ENCODE measurements at places on chromosomes 11 and 22.

DNA sequence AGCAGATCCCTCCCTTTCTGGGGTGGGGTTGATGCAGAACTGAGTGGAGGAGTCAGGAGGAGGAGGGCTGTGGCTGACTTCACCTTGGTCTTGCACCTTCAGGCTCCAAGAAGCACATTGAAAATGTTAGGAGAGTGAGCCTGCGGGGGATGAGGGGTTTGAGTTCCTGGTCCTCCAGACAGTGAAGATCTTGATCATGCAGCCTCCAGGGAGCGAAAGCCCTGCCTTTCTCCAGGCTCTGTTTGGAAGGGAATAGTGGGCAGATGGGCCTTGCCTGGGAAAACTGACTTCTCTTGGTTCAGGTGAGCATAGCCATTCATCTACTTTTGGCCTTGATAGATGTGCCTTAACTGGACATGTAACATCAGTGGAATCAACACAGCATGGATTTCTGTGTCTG lies 267.6 kb upstream of the B3GAT1 start:
- DNase-seq, result no peak

DNA sequence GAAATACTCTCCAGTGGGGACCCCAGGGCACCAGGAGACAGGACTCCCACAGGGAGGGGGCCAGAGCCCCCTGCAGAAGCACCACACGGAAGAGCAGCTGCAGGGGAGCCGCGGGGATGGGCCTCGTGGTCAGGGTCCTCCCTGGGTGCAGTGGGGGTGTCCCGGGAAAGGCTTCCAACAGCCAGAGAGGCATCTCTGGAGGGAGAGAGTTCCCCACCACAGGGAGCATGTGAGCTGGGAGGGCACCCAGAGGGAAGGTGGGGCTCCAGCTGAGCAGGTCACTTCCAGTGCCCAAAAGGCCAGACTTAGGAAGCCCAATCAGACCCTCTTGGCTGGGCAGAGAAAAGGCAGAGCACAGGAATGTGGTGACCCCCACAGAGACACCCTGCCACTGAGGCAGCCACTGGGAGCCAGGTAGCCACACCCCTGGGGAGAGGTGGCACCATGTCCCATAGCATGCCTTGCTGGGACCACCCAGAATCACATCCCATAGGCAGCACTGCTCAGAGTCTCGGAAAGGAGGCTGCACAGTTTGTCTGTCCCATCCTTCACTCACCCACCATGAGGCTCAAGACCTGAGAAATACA lies 49.9 kb upstream of the LMO1 start:
- DNase-seq, result no peak

DNA sequence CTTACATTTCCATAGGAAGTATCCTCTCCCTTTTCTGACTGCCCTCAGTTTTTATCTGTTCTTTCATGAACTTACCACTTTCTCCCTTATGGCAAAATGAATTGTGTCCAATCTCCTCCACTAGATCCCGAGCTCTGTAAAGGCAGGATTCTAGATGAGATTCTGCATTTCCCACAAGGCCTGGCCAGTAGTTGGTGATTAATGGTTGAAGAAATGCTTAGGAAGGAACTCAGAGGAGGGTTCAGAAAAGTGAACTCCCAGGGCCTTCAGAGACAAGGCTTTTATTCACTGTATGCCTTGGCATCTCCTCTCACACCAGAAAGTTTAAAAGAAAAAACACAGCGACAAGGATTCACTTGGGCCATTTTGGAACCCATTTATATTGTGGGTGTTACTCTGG lies 66.2 kb downstream of the CCDC81 start:
- DNase-seq, result no peak

- no peak for DNase-seq
These were observed 537.9 kb upstream of the FAT3 start for GRCh38 chr11:91686700-91687099.

GRCh38 chr11:117259417-117259816 lies 26.9 kb downstream of the RNF214 start:
- no peak for DNase-seq

DNA sequence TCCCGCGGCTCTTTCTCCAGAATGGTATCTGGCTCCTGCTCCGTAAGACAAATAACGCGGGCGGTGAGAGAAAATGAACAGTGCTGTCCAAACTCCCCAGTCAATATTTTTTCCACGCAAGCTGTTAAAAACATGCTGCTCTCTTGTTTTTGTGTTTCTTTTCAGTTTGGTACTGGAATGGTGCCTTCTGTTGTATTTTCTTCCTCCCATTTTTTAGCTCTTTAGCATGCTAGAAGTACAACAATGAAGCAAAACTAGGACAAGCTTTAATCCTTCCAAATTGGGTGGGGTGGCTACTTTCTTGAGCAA lies 599 bp upstream of the PPP2R1B start:
- DNase-seq, result no peak

- DNase-seq, result no peak
These were observed 139.0 kb downstream of the ETS1 start for GRCh38 chr11:128448200-128448886.

- no peak for DNase-seq
These were observed 39.8 kb upstream of the CDON start for GRCh38 chr11:126102436-126102981.

DNA sequence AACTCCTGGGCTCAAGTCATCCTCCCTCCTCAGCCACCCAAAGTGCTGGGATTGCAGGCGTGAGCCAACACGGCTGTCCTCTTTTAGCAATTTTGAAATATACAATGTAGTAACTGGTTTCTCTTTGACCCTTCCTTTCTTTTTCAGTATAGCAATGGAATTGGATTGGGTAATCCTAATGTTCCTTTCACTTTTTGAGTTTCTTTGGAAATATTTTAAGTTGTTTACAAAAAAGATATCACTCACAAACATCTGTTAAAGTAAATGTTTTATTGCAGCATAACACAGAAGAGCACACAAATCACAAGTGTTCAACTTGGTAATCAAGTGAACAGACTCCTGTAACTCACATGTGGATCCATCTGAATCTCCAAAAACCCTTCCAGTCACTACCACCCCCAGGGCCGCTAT lies 44.6 kb upstream of the EP300 start:
- no peak for DNase-seq

GRCh38 chr11:62856333-62856895 lies 17.0 kb upstream of the WDR74 start:
- no peak for DNase-seq

DNA sequence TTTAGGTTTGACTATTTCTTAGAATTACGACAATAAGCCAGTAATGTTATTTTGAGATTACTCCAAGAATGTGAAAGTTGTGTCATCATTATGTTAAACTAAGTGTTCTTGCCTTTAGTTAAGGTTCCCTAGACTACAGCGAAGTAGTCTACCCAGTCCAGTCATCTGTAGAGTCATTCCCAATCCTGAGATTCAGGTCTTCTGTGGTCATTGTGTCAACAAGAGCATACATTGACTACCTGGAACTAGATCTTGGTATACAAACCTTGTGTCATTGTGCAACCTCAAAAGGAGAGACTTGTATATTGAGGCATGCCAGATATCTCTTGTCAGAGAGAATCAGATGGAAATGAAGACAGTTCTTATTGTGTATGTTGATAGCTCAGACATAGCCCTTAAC lies 115.9 kb downstream of the ATM start:
- DNase-seq, result no peak

Measured in esophagus squamous epithelium (tissue), 5 donors.